ENCODE measurements at places on chromosomes 4 and X.

DNA sequence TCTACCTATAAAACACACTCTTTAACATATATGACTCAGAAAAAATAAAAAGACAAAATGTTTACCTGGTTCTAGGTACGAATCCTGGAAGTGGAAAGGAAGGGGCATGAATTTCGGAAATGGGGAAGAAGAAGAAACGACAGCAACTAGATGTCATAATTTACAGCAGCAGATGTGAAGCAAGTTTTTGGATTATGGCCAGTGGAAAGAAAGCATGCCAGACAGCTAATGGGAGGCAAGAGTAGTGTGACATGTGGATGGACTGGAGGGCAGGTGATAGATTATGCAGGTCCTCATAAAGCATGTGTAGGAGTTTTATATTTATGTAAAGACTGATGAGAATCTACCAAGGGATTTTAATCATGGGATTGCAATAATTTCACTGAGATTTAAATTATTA is 279.0 kb upstream of the TACR3 start:
- DNase-seq: no peak

DNA sequence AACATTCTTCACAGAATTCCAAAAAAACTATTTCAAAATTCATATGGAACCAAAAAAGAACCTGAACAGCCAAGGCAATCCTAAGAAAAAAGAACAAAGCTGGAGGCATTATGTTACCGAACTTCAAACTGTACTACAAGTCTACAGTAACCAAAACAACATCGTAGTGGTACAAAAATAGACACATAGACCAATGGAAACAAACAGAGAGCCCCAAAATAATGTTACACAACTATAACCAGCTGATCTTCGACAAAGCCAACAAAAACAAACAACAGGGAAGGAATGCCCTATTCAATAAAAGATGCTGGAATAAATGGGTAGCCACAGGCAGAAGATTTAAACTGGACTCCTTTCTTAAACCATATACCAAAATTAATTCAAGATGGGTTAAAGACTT is 1189.6 kb downstream of the PCDH18 start:
- no peak for DNase-seq

GRCh38 chr4:154294652-154295350 is 196.8 kb downstream of the DCHS2 start:
- no peak for DNase-seq

DNA sequence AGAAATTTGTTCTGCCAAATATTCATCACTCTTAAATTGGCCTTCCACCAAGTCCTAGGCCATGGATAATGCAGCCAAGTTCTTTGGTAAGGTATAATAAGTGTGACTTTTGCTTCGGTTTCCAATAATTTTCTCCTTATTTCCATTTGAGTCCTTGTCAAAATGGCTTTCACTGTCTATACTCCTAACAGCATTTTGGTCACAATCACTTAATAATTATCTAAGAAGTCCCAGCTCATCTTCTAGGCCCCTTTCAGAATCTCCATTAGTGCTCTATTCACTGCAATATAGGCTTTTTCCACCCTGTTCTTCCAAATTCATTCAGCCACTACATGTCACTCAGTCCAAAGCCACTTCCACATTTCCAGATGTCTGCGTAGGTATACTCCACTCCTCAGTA is 51.0 kb upstream of the SPIN4 start:
- no peak for DNase-seq

- no peak for DNase-seq
Observed at GRCh38 chr4:145716200-145716599, 36.3 kb downstream of the C4orf51 start.

GRCh38 chr4:62461961-62462360 is 1261.8 kb downstream of the ADGRL3 start:
- no peak for DNase-seq

DNA sequence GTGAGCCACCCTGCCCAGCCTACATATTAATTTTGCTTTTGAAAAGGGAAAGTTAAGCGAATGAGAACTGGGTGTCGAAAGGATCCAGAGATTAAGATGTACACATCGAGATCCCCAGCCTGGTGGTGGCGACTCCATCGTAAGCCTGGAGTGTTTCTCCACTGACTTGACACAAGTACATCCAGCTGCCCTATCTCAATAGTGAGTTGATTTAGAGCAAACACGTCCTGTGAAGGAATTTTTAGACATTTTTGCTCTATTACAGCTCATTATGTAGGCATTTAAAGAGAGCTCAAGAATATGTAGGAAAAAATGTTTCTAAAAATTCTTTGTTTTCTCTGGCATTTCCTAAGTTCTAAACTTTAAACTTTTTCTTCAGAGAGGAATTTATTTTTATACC is 11.7 kb upstream of the CLDN34 start:
- no peak for DNase-seq

DNA sequence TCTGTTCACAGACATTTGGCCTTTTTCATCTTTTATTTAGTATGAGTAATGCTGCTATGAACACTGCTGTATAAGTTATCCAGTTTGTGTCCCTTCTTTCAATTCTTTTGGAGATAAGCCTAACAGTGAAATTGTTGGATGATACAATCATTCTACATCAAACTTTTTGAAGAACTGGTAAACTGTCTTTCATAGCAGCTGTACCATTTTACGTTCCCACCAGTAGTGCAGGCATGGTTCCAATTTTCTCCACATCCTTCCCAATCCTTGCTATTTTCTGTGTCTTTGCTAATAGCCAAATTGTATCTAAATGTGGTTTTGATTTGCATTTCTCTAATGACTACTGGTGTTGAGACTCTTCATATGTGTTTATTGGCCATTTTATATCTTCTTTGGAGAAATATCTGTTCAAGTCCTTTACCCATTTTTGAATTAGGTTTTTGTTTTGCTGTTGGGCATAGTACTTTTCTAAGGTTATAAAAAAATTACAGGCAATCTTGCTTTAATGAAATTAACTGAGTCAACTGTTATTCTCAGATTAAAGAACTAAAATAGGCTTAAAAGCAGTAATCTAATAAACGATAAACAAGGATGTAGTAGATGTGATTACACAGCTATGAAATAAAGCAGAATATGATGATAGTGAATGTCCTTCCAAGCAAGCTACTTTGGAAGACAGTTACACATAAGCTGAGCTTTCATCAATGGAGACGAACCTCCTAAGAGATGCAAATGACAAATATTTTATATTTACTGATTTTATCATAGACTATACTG is 57.2 kb downstream of the FBXW7 start:
- no peak for DNase-seq

DNA sequence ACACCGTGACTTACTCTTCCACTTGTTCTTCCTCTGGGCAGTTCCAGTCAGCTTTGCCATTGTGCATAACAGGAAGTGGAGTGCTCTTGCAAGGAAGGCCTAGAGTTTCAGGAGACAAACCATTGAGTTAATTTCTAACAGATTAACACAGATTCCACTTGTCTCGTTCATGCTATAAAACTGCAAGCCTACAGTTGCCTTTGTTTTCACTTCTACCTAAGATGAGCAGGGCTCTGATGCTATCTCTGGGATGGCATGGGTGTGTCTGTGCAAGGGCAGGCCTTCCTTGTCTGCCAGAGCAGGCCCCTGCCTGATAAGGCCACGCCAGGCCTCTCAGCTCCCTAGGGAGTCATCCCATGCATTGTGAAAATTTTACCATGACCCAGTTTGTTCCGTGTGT is 67.7 kb upstream of the PGRMC2 start:
- no peak for DNase-seq

DNA sequence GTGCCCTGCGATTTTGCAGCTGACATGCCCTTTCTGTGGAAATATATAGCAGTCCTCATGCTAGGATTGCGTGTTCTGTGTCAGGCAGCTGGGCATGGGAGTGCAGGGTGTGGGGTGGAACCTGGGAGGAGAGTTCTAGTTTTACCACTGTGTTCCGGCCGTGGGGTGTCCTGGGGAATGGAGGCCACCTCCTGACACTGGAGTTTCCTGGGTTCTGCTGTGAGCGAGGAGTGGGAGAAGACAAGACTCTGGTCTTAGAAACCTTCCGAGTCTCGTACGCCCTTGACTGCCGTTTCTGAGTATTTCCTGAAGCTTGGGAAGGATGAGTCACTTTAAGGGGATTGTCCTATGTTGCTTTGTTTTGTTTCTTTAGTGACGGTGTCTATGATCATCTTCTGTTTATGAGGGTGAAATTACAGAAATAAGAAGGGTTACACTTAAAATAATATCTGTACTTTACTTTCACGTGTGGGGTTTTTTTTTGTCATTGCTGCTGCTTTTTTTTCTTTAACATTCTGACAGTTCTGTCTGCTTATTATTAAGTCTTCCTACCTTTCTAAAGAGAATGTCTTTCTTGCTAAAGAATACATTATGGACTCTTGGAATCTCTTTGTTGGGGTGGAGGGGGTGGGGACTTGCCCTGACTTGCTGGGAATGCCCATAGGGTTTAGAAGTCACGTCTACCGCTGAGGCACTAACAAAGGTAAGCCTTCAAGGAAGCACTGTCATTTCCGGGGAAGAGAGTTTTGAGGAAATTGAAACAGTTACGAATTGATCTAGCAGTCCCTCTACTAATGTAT is 19.1 kb downstream of the CD99 start:
- DNase-seq: no peak

- peak; percentile 43 for DNase-seq
Observed at GRCh38 chr4:186669159-186669731, 54.4 kb downstream of the FAT1 start.

GRCh38 chr4:113827285-113827684 is 65.7 kb upstream of the CAMK2D start:
- no peak for DNase-seq

DNA sequence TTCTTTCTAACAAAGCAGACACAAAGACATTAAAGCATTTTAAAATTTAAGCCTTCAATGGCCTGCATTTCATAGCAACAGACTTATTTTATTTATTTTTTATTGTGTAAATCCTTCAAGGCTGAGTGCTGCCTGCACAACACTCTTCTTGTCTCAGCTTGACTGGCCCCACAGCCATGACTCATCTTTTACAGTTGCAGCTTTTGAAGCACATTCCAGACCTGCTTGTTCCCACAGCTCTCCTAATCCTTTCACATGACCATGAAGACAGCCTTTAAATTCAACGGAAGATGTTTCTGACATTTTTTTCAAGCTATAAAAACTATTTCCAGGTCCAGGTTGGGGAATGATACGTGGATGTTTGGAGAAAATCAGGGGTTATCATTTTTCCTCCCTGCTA is 276.9 kb upstream of the TACR3 start:
- no peak for DNase-seq

GRCh38 chr4:107974523-107974922 is 15.2 kb upstream of the HADH start:
- no peak for DNase-seq

DNA sequence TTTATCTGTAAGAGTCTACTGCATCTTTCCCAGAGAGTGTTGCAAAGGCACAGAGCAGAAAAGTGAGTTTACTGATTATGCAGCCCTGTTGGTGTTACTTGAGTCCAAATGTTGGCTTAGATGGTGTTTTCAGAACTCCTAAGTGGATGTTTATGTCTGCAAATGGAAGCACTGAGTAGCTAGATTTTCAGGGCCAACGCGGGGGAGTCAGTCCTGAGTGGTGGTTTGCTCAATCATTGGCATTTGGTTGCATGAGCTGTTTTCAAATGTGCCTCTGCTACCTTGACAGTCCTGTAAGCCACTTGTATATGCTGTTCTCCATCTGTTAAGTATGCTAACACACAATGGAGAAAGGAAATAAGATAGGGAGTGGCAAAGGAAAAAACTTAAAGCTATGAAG is 45.4 kb downstream of the MAMLD1 start:
- no peak for DNase-seq

DNA sequence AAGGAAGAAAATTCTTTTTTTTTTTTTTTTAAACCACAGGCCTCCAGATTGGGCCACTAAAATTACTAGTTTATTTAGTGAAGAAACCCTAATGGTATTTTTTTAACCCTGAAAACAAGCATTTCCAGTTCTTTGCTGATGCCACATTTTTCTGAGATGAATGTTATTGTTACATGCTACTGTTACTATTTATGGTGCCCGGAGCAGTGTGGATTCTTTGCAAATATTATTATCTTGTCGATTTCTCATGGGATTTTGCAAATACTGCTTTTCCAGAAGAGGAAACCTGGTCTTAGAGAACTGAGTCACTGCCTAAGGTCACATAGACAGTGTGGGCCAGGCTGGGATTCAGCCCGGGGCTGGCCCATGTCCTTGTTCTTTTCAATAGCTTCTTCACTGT is 8.7 kb upstream of the ALAS2 start:
- DNase-seq: no peak

- no peak for DNase-seq
Observed at GRCh38 chrX:140817943-140818342, 108.4 kb downstream of the LINC00632 start.

DNA sequence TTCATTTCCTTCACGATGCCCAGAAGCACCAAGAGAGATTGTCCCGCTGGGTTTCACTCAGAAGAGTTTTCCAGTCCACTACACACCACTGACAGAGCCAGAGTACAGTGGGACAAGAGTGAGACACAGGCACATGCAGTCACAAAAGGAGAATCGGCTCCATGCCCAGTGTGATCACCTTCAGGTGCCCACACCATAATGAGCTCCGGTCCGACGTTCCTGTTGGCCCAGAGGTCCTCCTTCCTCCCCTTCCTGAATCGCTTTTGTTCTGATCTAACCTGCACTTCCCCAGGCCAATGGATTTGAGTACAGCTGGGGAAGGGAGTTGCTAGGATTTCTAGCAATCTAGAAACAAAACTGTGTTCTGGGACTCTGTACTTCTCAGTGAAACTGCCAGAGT is 4.6 kb upstream of the CHRNA9 start:
- no peak for DNase-seq

GRCh38 chr4:93878566-93878965 is 50.0 kb downstream of the ATOH1 start:
- no peak for DNase-seq

- DNase-seq: no peak
Observed at GRCh38 chr4:175891231-175891630, 79.2 kb upstream of the GPM6A start.

DNA sequence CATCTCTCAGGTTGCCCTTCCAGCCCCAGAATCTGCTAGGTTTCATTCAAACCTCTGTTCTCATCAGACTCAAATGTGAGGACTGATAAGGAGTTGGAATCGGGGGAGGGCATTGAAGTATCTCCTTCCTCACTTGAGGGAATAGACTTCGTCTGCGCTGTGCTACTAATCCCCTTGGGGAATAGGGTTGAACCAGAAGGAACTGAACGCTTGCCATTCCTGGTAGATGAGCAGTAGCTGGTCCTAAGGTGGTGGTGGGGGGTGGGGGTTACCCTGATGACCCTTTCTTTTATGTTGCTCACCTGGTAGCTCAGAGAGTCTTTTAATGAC is 692 bp upstream of the SLC9A7 start:
- DNase-seq: no peak

- DNase-seq: no peak
Observed at GRCh38 chr4:37802068-37802666, 24.3 kb upstream of the PGM2 start.

GRCh38 chr4:106507440-106507839 is 138.9 kb upstream of the GIMD1 start:
- DNase-seq: no peak
